ENCODE measurements at places on chromosomes 2 and 18. TPM values are rescaled to one million over a fixed set of nuclear protein-coding genes. Genes with fewer than 3 reads are reported as not detected.

DNA sequence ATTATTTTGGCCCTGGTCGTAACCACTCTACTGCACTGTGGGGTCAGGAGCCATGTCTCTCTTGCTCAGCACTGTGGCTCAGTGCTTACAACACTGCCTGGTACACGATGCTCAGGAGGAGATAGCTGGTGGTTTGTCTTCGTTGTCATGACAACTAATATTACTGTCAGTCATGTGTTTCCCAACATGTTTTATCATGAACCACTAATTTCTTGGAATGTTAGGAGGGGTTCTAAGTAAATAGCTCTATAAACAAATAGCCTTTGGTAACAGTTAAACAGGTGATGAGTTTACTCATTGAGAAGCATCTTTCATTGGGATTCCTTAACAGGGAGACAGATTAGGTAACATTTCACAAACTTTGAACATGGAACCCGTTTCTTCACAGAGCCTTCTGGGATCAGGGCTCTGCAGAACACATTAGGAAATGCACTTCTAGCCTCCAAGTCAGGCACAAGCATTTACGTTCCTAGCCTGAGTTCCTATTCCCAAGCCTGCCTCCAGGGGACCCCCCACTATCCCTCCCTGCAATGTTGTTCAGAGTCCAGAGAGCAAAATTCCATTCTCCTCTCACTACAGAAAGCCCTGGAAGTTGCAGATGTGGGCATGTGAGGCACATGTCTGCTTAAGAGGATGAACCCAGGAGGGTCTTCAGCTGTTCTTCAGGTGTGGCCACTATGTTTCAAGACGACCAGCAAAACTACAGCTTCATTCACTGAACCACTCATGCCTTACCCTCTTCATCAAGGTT lies 6.4 kb upstream of the RBM44 start:
- H3K4me3 ChIP-seq = no peak overlapping the region

Gene BCL11A
- 27.1 TPM for total RNA-seq

DNA sequence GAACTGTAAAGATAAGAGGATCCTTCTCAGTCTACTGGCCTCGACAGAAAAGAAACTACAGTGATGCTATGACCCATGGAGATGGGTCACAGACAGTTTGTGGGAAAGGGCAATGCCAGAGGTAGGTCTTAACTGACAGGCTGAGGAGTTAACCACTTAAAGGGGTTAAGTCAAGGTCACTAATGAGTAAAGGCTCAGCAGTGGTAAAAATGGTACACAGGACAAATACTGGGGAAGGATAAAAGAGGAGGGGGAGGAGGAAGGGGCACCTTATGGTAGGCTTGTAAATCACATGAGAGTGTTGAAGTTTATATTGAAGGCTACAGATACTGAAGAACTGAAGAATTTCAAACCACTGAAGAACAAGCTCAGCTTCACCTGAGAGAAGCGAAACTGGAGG lies 9.9 kb downstream of the IER3IP1 start:
- H3K4me1 ChIP-seq = peaks cover 12% of the 10 kb centered on the region
- H3K4me3 ChIP-seq = no peak overlapping the region
- H3K36me3 ChIP-seq = no peaks in the 10 kb centered on the region
- H3K27ac ChIP-seq = no peak overlapping the region
- no peak for DNase-seq
- H3K27me3 ChIP-seq = no peaks in the 10 kb centered on the region

GRCh38 chr2:129004485-129004884 lies 685.8 kb upstream of the HS6ST1 start:
- peaks cover 13% of the 10 kb centered on the region for H3K27me3 ChIP-seq
- no peaks in the 10 kb centered on the region for H3K4me1 ChIP-seq
- no peak overlapping the region for H3K27ac ChIP-seq
- no peaks in the 10 kb centered on the region for H3K36me3 ChIP-seq
- no peak for DNase-seq

Gene MC5R
- not detected for total RNA-seq

GRCh38 chr2:207734636-207735512 lies 23.4 kb downstream of the CCNYL1 start:
- no peak for DNase-seq
- H3K27ac ChIP-seq = no peak overlapping the region
- H3K27me3 ChIP-seq = no peaks in the 10 kb centered on the region
- H3K36me3 ChIP-seq = peaks cover 17% of the 10 kb centered on the region
